ENCODE measurements at places on chromosomes 3 and 15.

GRCh38 chr3:172516318-172517214 is 6.7 kb downstream of the TNFSF10 start:
- peak; percentile 60 for DNase-seq

GRCh38 chr3:126758026-126758425 is 54.0 kb downstream of the CHCHD6 start:
- no peak for DNase-seq

- DNase-seq = peak; percentile 29
These were observed 11.7 kb downstream of the PXYLP1 start for GRCh38 chr3:141243271-141243707.

- DNase-seq = no peak
These were observed 209.0 kb downstream of the LRRN1 start for GRCh38 chr3:4008205-4008604.

GRCh38 chr3:8857720-8858367 is 88.4 kb upstream of the OXTR start:
- no peak for DNase-seq

GRCh38 chr15:61195116-61196002 is 33.7 kb downstream of the RORA start:
- DNase-seq = peak; percentile 48

GRCh38 chr3:170790647-170791046 is 79.3 kb downstream of the RPL22L1 start:
- DNase-seq = no peak

- no peak for DNase-seq
These were observed 42.5 kb downstream of the GLB1 start for GRCh38 chr3:33054100-33055092.

DNA sequence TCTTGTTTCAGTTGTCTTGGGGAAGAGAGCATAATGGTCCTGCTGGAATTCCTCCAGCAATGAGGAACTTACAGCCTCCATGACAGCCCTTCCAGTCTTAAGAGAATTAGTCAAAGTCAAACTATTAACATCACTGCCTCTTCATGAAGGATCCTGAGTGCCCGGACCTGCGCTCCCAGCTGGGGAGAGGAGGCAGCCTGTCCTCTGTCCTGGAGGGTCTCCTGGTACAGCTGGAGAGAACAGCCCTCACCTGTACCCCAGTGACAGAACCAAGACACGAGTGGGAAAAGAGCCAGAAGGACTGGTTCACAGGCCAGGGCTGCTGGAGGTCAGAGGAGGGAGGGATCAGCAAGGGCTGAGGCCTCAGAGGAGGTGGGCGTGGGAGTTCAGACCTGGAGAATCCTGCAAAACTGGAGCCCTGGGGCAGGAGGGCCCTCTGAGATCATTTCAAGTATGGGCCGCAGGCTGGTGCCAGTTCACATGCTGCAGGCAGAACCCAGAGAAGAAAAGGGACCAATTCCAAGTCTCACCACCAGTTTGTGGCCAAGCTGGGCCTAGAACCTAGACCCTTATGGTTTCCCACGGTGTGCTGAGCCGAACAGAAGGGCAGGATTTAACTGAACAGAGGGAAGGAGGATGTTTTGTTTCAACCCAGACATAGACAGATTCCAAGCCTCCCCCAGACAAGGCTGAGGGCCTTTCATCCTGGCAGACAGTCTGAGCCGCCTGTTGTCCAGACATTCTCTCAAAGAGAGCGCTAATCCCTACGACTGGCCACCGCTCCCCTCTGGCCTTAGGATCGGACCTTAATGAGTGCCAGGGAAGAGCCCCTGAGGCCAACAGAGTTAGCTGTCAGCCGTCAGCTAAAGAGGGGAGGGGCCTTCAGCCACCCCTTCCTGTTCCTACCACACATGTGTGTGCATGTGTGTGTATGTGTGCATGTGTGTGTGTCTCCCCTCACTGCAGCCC is 18.2 kb downstream of the LOXL1 start:
- no peak for DNase-seq

- no peak for DNase-seq
These were observed 30.7 kb upstream of the CCDC54 start for GRCh38 chr3:107346564-107346963.

GRCh38 chr15:87710406-87710805 is 546.1 kb downstream of the NTRK3 start:
- DNase-seq = no peak

GRCh38 chr3:65027335-65027734 is 339.5 kb upstream of the ADAMTS9 start:
- no peak for DNase-seq

GRCh38 chr15:89003865-89004725 is 84.2 kb upstream of the ABHD2 start:
- peak; percentile 35 for DNase-seq

DNA sequence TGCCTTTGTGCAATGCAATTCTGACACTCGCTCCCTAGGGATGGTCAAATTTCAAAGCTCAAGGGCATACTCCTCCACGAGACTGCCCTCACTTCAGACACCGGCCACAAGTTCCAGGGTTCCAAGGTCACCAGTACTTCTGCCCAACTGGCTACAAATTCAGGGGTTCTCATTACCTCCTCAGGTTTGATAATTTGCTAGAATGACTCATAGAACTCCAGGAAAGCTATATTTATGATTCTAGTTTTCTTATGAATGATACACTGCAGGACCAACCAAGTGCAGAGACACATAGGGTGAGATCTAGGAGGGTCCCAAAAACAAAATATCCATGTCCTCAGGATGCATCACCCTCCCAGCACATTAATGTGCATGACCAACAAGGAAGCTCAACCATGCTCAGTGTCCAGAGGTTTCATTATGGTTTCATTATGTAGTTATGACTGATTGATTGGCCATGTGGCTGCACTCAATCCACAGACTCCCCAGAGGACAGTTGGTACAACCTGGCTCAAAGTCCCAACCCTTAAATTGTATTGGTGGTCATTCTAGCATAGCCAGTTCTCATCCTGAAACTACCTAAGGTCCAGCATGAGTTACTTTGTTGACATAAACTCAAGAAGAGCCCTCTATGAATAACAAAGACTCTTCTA is 170.4 kb upstream of the LRRN1 start:
- DNase-seq = no peak

GRCh38 chr3:87336761-87337160 is 60.4 kb upstream of the POU1F1 start:
- DNase-seq = no peak

- DNase-seq = peak; percentile 60
These were observed 40.4 kb downstream of the LPP start for GRCh38 chr3:188194332-188194731.

DNA sequence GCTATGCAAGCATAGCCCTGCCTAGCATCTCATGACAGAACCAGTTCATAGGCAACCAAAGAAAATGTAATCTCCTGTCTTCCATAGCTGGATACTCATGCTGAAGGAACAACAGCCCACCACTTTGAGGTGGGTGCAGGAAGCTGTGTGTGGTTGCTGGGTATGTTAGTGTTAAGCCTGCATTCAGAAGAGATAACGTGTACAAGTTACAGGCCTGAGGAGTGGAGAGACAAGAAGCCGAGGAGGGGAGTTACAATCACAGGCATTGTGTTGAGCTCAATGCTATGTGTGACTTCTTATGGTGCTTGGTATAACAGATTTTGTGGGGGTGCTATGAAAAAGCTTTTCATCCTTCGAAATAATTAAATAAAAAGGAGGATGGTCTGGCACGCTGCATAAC is 42.8 kb upstream of the SECISBP2L start:
- no peak for DNase-seq

DNA sequence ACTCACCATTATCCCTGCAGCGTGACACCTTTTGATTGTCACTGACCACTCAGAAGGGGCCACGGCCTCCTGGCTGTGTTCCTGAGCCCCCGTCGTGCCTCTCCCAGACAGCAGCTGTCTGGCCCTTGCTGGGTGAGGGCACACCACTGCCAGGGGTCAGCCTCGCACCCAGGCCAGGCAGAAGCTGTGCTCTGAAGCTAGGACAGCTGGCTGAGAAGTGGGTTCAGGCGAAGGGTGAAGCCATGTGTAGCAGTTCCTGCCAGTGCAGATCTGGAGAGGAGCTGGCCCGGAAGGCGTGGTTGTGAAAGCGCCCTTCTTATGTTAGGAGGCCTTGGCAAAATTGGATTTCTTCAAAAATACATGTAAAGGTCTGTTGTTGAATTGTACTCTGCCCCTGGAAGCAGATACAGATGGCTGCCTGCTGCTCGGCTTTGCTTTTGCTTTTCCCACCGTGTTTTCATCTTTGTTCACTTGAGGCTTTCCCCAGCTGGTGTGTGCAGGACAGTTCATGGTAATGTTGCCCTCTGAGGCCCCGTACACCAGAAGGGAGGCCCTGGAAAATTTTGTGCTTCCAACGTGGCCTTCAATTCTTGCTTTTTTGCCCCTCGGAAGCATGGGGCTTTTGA is 49.1 kb downstream of the KLHL25 start:
- DNase-seq = no peak

GRCh38 chr3:188243124-188243795 is 89.3 kb downstream of the LPP start:
- peak; percentile 54 for DNase-seq

GRCh38 chr3:171497468-171497867 is 37.3 kb upstream of the TNIK start:
- DNase-seq = no peak

GRCh38 chr3:12371525-12372140 is 82.8 kb downstream of the PPARG start:
- peak; percentile 28 for DNase-seq

- peak; percentile 57 for DNase-seq
These were observed 3.2 kb downstream of the RTP3 start for GRCh38 chr3:46500656-46501635.

- no peak for DNase-seq
These were observed 2.9 kb downstream of the SEMA3F start for GRCh38 chr3:50157827-50158529.

- DNase-seq = peak; percentile 80
These were observed 56.1 kb upstream of the PIAS1 start for GRCh38 chr15:67997996-67998395.

DNA sequence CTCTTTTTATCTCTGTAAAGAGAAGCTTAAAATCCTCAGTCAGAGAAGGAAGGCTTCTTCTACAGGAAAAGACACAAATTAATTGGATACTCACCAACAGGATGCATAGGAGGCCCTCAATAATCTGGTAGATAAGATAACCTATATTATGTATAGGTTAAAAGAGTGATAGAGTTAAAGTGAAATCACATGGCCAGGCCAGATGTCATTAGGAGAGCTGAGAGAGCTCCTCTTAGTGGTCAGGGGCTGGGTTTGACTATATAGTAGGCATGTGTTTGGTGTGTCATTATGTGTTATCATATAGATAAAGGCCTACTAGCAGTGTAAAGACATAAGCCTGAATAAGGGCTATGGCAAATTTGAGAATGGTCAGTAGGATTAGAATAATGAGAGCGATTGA is 479.3 kb downstream of the EPHA3 start:
- DNase-seq = no peak

DNA sequence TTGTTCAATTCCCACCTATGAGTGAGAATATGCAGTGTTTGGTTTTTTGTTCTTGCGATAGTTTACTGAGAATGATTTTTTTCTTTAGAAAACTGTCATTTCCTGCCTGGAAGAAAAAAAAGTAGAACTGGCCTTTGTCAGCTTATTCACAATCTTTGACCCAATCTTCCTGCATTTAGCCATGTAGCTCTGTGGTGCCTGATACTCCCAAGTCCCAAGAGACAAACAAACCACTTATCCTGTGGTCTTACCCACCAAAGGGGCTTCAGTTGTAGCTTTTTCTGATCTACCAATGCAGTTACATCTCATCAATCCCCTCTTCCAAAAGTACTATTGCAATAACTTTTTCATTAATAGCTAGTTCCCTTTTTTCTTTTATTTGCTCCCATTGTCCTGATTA is 444.6 kb downstream of the GRM7 start:
- no peak for DNase-seq

GRCh38 chr15:66595931-66596545 is 30.2 kb upstream of the LCTL start:
- peak; percentile 34 for DNase-seq

GRCh38 chr15:63395730-63396151 is 14.1 kb upstream of the CA12 start:
- DNase-seq = no peak

GRCh38 chr3:138355071-138355470 is 6.7 kb downstream of the MRAS start:
- no peak for DNase-seq

DNA sequence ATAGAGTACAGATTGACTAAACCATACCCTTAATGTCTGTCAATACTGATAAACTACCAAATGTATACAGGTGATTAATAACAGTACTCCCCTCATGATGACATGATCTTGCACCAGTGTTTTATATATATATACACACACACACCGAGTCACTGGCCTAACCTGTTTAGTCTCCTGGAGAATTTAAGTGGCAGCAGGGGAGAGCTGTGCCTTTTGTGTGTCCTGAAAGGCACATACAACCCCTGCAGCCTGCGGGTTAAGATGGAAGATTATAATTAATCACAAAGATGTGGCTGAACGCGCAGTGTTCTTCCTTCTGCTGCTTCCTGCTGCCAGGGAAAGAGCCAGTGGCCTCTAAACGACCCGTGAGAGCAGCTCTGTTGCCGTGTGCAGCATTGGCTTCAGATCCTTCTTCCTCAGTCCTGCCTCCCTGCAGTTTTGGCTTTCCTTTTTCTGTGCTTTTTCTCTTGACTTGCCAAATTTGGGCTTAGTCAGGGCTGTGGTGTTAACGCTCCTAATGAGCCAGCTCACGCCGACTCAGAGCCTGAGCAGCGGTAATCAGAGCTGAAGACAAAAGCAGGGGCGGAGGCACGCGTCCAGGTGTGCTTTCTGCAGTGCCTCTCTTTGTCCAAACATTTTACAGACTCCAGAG is 42.5 kb upstream of the UBE3A start:
- no peak for DNase-seq

DNA sequence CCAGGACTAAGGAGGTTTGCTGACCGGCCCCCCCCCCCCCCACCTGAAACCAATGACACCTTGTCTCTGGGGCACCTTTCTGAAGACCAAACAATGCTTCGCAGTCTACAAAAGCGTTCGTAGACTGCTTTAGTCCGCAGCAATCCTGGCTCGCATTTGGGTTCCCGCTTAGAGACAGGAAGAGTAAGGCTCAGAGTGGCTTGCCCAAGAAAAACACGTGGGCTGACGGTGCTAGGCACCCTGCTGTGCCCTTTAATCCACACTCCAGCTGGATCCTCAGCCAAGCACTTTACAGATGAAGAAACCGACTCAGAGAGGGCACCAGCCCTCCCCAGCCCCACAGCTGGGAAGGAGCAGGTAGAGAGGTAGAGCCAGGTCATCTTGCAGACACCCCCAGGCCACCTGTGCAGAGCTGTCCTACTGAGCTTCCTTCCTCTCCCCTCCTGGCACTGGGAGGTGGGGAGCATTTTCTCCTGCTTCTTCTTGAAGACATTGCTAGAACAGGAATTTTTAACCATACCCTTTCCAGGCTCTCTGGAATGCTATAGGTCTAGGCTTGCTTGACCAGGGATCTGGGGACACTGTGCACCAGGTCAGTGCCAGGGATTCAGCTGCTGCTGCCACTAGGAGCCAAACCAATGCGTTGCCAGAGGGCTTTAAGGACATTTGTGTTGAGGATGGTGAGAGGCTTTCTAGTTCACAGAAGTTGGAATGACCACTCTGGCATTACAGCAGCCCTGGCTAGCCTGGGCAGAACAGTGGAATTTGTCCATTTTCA is 1.0 kb upstream of the KLF15 start:
- peak; percentile 15 for DNase-seq

GRCh38 chr3:73060302-73060723 is 1.1 kb upstream of the EBLN2 start:
- peak; percentile 50 for DNase-seq

All from EL (cell line).